ENCODE measurements at places on chromosomes 16 and 17.

GRCh38 chr17:78358538-78359320, 1.1 kb downstream of the SOCS3 start:
- DNase-seq = peak; percentile 62

GRCh38 chr16:9050102-9050830, 41.2 kb upstream of the HAPSTR1 start:
- no peak for DNase-seq

DNA sequence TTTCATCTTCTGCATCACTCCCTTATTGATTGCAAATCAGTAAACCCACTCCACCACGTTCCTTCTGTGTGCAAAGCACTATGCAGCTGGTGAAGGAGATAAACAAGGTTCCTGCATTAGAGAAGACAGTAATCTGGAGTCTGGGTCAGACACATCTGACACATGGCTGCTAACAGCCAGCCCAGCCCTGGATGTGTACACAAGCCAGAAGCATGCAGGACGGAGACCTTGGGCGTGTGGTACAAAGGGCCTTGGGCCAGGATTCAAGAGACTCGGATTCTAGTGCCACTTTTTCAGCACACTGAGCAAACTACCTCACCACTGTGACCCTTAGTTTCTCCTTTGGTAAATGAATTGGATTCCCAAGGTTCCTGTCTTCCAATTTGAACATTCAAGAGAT, 86.6 kb upstream of the DNAH9 start:
- DNase-seq = no peak

GRCh38 chr16:14309001-14309886, 238.1 kb downstream of the MRTFB start:
- DNase-seq = peak; percentile 64

- no peak for DNase-seq
These were observed 3.3 kb upstream of the TNFRSF13B start for GRCh38 chr17:16975277-16975651.

DNA sequence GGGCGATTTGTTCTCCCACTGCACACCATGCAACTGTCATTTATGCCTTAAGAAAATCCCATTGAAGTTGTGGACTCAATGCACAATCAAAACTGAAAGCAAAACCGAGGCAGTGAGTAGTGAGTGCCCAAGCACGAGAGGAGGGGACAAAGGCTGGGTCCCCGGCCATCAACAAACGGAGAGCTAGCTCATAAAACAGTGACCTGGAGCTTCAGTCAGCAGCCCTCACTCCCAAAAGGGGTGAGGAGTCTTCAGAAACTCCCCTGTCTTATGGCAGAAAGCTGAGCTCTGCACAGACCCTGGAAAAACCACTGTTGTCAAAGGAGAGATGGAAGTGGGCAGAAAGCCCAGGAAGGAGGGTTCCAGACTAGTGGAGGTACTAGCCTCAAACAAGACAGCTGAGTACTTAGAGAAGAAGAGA, 96.9 kb downstream of the ADCY9 start:
- no peak for DNase-seq

DNA sequence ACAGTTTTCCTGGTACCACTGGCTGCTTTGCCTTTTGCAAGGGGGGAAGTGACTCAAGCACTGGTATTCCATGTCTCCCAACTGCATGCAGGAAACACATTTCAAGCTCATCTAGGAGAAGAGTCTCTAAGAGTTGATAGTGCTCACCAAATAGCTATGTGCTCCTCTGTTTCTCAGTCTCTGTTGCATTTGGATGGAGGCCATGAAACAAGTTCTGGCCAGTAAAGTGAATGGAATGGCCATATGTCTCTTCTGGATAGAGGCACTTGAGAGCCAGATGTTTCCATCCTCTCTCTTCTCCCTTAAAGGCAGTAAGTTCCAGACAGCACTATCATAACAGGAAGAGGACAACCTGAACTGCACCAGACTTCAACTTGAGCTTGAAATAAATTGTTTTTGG, 60.6 kb downstream of the C16orf82 start:
- no peak for DNase-seq

DNA sequence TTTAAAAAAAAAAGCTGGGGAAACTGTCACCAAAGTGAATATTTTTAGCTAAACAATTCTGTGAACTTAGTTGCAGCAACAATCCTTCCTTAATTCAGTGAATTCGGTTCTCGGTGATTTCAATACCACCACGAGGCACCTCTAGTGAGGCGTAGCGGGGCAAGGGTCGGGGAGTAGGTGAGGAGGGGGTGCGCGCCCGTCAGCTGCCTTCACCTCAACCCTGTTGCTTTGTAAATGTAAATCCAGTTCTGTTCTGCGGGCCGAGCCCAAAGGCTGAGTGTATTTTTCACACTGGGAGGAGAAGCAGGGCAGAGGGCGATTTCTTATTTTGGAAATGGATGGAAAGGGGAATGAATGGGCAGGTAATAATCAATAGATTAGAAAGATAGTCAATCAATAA, 17.4 kb downstream of the SALL1 start:
- DNase-seq = no peak

DNA sequence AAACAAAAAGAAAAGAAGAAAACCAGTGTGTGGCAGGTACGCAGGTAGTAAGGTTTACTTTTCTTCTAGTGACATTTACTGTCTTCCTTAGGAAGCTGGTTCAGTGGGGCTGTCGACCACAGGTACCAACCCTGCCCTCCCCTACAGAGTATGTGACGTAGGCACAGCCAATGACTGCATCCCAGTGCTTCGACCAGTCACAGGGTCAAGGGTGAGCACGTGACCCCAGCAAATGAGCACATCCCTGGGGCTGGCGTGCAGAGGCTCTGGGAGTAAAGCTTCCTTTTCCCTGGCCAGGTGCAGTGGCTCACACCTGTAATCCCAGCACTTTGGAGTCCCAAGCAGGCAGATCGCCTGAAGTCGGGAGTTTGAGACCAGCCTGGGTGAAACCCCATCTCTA, 38.9 kb upstream of the PLCG2 start:
- no peak for DNase-seq

GRCh38 chr16:86088816-86089215, 189.9 kb downstream of the IRF8 start:
- DNase-seq = no peak

DNA sequence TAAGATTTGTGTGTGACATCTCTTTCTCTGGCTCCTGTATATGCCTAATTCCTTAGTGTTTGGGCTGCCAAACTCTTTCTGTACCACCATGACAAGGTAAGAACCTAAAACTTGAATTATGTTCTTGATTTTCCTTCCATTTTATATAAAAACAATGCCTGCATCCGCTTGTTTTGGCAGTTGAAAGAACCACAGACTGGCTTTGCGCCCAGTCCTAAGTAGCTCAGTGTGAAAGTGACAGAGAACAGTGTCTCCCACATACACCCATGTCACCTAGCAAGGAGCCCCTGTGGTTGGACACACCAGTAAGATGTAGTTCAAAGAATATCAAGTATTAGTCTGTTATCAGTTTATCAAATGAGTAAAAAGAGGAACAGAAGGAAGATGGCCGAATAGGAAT, 40.7 kb upstream of the SLC6A2 start:
- no peak for DNase-seq

GRCh38 chr16:77897831-77898605, 109.7 kb downstream of the VAT1L start:
- no peak for DNase-seq

DNA sequence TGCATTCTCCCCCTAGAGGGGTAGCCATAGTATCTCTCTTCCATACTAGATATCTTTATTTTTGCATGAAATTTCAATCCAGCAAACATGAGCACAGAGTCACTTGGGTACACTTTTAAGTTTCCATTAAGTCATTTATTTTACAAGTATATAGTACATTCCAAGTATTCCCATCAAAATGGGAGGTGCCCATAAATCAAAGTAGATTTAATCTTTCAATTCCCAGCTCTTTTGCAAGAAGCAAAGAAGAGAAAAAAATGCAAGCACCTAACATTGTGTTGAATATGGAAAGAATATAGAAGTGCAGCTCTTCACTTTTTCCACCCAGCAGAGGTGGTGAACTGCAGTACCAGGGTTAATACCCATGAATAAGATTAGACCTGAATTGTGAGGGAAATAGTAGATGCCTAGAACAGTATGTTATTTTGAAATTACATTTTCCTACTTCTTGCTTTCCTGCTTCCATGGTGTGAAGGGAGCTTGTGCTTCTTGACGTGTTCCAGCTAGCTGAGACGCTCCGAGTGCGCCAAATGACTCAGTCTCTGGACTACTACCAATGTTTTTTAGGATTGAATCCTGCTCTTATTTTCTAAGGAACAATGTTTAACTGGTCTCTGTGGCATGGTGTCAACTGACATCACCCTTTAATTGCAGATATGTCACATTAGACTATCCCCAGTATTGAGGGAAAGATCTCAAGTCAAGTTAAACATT, 151.1 kb upstream of the MAF start:
- DNase-seq = peak; percentile 59
